ENCODE measurements at places on chromosomes 7 and 10.

DNA sequence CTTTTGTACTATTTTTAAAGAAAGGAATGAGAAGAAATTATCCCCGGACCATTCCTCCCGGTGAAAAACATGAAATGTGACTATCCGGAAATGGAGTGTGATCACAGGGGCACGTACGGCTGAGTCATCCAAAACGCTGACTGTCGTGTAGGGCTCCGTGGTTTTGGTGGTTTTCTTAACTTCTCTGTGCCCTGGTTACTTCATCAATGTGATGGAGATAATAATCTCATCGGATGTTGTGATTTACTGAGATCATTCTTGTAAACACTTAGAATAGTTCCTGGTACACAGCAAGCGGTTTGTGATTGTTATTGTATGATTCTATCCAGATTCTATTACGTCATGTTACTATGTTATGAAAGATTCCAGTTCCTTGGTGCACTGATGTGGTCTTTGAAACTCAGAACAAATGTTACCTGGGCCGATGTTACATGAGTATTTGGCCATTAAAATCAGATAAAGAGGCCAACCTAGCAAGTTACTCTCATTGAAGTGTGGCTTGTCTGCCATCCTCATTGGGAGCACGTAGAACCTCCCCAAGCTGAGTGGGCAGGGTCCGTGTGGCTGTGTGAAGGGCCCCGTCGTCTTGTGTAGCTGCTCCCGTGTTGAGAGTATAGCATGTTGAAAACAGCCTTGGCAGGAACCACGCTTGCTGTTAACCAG is 99.5 kb downstream of the CAMK1D start:
- DNase-seq = peak; percentile 82

DNA sequence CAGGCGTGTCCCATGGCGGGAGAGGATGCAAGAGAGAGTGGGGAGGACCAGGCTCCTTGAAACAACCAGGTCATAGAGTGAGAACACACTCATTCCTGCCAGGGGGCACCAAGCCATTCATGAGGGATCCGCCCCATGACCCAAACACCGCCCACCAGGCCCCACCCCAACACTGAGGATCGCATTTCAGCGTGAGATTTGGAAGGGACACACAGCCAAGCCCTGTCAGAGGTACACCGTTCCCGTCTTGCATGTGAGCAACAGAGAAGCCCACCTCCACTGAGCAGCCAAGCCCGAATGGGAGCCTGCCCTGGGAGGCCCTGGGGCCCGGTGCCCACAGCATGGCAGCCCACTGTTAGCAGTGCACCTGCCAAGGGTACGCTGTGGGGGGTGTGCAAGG is 7.9 kb upstream of the ARPC1B start:
- DNase-seq = no peak

DNA sequence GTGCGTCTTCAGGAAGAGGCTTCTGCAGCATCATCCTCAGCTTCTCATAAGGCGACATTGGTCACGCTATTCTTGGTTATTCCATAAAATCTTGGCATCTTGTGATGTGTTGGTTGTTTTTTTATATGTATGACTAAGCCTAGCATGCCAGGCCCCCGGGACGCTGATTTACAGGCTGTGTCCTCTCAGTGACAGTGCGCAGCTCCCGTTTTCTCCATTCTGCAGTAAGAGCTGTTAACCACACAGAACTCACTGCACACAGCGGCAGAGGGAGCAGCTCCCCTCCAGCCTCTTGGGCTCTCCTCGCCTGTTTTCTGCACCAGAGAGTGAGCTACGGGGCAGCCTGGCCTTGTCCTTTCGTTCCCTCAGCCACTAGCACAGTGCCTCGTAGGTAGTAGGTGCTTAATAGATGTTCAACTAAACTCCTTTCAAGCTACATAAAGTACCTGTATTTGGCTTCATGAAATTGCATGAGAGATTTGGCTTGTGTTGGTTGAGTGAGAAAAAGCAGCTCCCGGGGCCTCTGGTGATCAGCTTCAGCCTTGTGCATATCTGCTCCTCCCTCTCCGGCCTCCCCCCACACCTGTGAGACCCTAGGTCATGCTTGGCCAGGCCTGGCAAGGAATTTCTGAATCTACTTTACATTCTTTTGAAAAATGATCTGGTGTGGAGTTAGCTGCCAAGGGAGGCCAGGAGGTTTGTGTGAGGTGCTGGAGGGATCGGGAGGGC is 116.2 kb downstream of the WDR37 start:
- DNase-seq = no peak

GRCh38 chr7:47786557-47787248 is 161.6 kb downstream of the PKD1L1 start:
- DNase-seq = peak; percentile 100

All from NCI-H226 (cell line).